ENCODE measurements at places on chromosomes 16 and 17. TPM values are rescaled to one million over a fixed set of nuclear protein-coding genes. Genes with fewer than 3 reads are reported as not detected.

Gene C16orf92
- total RNA-seq, result not detected

GRCh38 chr16:30470170-30470512 lies 2.4 kb upstream of the ITGAL start:
- no peak for DNase-seq

DNA sequence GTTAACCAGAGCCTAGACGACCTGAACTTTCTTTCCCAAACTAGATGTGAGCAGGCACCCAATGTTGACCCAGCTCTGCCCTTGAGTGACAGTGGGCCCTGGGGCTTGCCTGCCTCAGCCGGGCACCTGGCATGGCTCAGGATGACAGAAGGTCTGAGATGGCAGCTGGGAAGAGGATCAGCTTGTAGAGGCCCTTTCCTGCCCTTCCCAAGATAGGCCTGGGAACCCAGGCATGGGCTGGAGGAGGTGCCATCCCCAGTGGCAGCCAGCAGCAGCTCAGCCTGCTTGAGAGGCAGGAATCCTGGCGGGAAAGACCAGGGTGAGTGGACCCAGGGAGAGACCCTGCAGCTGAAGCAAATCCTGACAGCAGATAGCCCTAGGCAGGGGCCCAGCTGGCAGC lies 59.1 kb downstream of the PIPOX start:
- DNase-seq, result no peak

GRCh38 chr16:1375741-1376410 lies 24.1 kb downstream of the GNPTG start:
- no peak for DNase-seq

Measured in fibroblast of lung (primary cell).